SJSA1 (cell line): ENCODE measurements at places on chromosomes 13 and 19.

- DNase-seq, result no peak
Measured at GRCh38 chr13:53007872-53008271, 20.7 kb upstream of the OLFM4 start.

- DNase-seq, result no peak
Measured at GRCh38 chr13:51858433-51859247, 3.1 kb upstream of the CCDC70 start.

DNA sequence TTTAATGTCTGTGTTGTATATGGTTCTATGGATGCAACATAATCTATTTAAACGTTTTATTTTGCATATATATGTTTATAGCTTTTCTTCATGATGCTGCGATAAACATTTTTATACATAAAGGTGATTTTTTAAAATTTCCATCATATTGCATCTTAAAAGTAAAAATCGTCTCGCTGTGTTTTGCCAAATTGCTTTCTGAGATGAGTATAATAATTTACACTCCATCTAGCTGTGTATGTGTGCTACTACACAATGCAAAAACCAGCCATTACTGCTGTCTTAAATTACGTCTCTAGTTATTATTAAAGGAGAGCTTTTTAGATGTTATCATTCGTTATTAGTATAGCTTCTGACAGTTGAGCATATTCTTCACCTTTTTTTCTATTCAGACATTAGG is 37.2 kb downstream of the METTL21C start:
- no peak for DNase-seq

DNA sequence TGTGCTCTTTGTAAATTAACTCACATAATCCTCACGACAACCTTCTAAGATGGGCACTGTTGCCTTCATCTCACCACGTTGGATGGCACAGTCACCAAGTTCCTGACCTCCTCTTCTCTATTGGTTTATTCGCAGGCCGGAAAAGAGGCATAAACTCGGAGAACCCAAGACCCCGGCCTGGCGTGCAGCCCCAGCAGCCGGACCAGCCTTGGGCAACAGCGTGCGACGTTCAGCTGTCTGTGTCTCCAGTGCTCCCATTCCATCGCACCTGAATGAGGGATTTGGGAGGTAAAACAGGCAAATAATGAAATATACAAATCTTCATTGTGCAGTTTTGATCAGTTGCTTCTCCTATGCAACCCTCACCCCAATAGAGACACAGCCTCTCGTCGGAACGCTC is 34.5 kb upstream of the GAS6 start:
- no peak for DNase-seq
